HAP-1 (cell line): ENCODE measurements at places on chromosomes 2 and 18.

- DNase-seq: no peak
These were observed 11.4 kb upstream of the MBD2 start for GRCh38 chr18:54235871-54236270.

DNA sequence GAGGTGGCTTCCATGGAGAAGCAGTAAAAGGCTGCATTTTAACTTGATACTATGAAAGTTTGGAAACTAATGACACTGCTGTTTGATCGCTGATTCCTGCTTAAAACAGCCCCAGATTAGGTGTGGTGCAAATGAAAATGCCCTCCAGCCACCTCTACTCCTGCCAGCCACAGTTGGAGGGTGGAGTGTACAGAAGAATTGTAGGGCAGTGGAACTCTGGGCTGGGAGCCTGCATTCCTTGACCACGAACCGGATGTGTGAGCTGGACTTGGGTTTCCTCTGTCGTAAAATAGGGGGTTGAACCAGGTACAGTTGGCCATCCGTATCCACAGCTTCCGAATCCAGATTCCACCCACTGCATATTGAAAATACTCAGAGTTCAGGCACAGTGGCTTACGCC is 84.6 kb upstream of the RFX8 start:
- DNase-seq: no peak

DNA sequence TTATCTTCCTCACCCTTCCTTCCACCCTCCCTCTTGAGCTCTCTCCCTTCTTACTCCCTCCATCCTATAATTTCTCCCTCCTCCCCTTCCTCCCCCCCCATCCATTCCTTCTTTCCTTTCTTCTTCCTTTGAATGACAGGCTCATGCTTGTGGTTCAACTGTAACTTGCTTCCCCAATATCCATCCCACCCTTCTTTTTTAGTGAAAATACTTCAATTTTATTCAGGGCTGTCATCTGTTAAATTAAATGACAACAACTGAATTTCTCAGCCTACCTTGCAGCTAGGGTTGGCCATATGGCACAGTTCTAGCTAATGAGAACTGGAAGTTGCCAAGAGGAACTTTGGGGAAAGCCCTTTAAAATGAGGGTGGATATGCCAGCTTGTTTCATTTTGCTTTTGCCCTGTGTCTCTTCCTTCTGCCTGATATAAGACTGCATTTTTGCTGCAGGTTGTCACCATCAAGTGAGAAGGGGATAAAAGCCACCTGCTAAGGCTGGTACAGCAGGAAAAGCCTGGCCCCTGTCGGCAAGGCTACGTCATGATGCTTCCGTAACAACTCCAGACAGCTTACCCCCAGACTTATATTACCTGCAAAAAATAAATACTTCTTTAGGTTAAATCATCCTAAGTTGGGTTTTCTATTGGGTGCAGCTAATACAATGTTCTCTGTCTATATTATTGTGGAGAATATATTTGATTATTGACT is 121.8 kb downstream of the NXPH2 start:
- DNase-seq: no peak

DNA sequence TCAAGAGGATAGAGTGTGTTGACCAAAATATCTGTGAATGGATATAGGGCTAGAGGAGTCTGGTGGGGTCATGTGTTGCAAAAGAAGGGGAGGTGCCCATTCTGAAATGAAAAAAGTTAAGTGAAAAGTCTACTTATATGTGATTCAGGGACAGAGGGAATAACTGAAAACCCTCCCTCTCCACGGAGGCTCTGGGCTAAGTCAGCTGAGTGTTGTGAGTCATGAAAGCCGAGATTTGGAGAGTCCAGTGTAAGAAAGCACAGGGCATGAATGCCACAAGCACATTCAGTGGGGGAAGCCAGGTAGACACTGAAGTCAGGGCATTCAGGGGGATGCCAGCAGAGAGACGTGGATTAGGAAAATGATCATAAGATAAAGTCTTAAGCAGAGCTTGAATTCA is 871.9 kb downstream of the TSN start:
- no peak for DNase-seq

DNA sequence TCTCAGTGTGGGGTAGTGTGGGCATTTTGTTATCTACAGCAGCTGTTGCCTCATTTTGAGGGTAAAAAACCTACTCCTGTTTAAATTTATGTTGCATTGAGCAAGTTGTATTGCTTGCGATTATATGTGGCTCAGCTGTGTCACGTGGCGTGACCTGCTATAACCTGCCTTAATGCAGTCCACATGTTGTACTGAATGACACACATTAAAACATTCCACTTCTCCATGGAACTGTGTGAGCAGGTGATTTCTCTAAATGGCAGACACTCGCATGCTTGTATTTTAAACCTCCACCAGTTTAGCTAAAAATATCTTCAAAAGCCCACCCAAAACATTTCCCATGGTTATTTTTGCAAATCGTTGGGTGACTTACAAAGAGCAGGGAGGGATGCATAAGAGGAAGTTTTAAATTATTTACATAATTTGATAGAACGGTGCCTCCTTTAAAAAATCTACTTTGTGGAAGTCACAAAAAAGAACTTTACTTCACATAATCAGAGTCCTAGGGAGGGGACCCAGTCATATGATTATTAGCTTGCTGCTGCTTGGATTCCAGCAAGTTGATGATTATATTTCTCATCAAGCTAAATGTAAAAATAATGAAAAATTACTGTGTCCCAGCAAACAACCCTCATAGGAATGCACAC is 163.3 kb upstream of the ZEB2 start:
- DNase-seq: no peak

DNA sequence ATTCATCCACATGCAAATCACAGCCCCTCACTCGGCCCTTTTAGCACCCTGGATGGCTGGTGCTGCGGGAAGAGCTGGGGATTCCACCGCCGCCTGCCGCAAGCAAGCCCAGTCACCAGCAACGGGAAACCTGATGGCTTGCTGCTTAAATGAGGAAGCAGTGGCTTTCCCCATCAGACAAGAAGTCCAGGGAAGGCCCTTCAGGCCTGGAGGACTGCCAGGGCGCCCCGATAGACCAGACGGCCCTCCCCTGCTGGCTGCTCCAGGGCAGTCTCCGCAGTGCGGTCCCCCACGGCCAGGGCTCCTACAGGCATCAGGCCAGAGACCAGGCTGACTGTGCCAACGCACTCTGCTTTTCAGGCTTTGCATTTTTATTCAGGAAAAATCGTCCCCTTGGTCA is 439.1 kb downstream of the EIPR1 start:
- no peak for DNase-seq

- no peak for DNase-seq
These were observed 32.2 kb upstream of the REL start for GRCh38 chr2:60849187-60849586.

DNA sequence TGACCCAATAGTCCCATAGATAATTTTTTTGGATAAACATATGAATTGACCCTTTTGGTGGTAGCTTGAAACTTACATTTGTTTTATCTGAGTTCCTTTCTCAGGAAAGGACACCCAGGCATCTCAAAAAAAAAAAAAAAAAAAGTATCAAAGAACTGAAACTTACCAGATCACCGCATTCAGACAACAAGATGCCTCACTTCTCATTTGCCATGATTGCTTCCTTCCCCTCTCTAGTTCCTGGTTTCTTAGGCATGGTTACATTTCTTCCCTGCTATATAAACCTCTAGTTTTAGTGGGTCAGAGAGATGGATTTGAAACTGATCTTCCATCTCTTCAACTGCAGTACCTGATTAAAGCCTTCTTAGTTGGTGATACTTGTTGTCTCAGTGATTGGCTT is 240.1 kb downstream of the ACKR3 start:
- DNase-seq: no peak

- no peak for DNase-seq
These were observed 383.7 kb upstream of the SLC14A2 start for GRCh38 chr18:45231617-45232016.

DNA sequence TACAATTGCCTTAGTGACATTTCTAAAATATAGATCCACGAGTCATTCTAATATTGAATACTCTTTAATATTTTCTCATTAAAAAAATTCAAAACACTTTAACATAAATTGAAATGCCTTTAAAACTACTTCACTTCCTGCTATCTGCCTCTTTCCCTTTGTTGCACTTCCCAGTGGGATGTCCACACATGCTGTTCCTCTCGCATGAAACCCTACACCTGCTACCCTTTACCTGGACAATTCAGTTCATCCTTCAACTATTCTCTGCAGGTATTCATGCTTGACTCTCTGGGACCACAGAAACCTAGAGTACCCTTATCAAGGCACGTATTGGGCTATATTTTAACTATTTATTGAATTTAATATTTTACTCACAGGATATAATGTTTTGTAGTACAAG is 373.3 kb upstream of the GALNT5 start:
- DNase-seq: no peak

DNA sequence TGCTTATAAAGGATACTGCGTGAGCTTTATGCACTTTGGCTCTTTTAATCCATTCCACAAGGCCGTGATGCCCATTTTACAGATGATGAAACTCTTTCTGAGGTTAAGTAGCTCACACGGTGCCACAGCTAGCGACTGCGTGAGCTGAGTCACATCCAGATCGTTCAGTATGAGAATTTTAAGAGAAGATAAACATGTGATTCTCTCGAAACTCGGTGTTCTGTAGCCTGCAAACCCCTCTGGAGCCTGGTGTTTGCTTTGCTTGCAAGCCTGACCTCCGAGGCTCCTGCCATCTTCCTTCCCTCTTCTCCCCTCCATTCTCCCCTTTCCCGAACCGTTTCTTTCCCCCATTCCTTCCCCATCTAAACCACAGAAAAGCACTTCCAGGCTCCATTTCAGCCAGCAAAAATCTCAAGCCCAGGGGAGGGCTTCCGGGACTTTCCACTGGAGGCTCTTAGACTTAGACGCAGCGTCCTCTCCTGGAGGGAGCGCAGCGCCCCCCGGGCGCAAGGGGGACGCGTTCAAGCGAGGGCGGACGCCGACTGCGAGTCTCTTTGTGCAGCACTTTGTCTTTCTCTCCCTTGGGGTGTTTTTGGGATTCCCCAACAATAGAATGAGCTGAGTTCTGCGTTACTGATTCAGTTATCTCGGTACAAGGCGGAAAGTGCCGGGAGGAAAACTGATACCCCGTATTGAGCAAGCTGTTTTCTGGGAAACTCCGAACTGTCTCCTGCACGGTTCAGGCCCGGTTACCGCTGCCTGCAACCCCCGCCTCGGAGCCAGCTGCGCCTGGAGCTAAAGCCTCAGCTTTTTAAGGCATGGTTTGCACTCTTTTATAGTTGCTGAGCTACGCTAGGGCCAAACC is 38.0 kb downstream of the CYP1B1 start:
- peak; percentile 44 for DNase-seq

GRCh38 chr2:224716201-224716600 is at the start of gene CCDC195:
Gene CCDC195, minus strand, starts transcription at chr2:224716365. Its CDS starts 0 bp downstream, at chr2:224716365.
- DNase-seq: no peak

- no peak for DNase-seq
These were observed 381.7 kb upstream of the DDX18 start for GRCh38 chr2:117432746-117433145.

DNA sequence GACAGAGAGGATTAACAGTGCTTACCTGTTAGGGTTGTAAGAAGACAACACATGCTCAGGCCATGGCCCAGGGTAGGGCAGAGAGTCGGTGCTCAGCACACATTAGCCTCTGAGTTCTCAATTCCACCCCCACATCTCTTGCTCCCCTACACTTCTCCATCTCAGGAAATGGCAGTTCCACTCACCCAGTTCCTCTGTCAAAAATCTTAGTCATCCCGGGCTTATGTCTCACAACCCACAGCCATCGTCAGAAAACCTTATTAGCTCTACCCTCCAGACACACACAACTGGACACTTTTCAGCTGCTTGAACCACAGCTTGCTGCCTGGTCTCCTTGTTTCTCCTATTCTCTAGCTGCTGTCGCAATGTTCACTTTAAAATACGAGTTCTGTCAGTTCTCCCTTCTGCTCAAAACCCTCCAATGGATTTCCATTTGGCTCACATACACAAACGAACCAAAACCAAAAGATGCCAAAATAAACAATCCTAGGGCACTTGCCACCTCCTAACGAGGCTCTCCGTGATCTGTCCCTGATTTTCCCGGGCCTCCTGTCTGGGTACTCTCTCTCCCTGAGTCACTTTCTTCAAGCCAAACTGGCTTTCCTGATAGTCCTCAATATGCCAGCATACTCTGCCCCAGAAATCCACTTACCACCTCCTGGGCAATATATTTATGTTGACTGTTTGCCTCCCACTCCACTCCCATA is 89.7 kb downstream of the KCTD1 start:
- no peak for DNase-seq

GRCh38 chr18:41540237-41540871 is 414.7 kb upstream of the PIK3C3 start:
- no peak for DNase-seq

GRCh38 chr2:102271844-102272243 is 39.5 kb upstream of the IL1RL1 start:
- no peak for DNase-seq
